Heart right ventricle (tissue), 16 donors: ENCODE measurements at places on chromosomes 7 and 10. TPM values are rescaled to one million over a fixed set of nuclear protein-coding genes. Genes with fewer than 3 reads are reported as not detected.

The NPY4R2 gene
- total RNA-seq = not detected

DNA sequence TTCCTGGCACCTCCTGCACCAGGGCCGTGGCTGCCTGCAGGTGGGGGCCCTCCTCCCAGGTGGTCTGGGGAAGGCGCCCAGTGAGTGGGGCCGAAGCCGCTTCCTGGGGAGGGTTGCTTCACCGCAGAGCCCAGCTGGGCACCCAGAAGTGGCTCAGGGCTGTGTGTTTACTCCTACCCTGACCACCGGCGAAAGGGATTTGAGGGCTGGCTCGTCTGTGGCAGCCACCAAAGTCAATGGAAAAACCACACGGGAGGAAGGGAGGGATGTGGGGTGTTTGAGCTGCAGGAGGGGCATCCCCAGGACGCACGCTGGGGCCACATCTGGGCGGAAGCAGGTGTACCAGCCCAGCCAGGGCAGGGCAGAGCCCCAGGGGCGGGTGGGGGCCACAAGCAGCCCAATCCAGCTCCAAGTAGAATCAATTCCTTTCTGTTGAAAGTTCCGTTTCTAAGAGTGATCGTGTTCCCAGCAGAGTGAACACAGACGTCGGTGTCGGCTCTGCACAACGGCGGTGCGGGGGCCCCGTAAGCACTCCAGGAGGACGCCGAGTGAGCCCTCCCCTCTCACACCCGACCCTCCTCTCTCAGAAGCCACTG, 69.9 kb downstream of the FOXL3 start:
- DNase-seq = peak; percentile 7

- DNase-seq = no peak
Measured at GRCh38 chr10:78175444-78176015, 141.9 kb downstream of the RPS24 start.

DNA sequence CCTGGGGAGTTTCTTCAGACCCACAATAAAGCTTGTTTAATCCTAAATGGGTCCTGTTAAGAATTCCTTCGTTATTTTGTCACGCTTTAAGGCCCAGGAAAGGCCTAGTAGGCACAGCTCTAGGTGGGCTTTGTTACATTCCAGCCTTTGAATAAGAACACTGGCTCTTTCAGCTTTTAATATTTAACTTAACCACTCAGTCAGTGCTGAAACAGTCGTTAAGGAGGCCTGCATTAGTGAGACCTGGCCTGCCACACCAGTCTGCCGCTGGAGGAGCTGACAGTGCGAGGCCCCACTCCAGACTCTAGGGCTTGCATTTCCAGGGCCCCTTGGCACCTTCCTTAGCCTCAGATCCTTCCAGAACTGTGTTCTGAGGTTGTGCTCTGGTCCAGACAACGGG, 351.4 kb downstream of the GLRX3 start:
- no peak for DNase-seq

DNA sequence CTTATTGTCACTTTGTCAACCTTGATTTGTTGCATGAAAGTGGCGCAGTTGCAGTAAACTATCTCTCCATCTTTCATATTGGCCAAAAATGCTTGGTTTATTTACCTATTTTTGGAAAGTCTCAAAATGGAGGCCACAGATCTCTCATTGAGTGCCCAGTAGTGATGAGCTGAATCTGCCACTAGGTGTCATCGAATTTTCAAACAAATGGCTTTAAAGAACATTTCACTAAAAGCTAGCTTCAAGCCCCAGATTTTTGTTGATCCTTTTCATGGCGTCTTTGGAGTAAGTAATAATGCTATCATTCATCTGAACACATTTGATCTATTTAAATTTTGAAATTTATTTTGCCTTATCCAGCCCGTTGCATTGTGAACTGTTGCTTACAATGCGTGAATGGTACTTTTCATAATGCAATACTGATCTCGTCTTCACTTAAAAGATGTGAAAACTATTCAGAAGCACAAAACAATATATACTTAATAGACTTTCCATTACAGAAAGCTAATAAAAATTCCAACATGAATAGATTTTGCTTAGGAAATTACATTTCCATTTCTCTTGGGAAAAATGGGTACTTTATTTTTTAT, 236.2 kb downstream of the DNAJB9 start:
- no peak for DNase-seq

The ALOX5 gene
- total RNA-seq = 2.3 TPM
